ENCODE measurements at places on chromosomes 5 and 9. TPM values are rescaled to one million over a fixed set of nuclear protein-coding genes. Genes with fewer than 3 reads are reported as not detected.

The CBY3 gene
- total RNA-seq, result not detected

The ENTPD8 gene
- 20.7 TPM for total RNA-seq

DNA sequence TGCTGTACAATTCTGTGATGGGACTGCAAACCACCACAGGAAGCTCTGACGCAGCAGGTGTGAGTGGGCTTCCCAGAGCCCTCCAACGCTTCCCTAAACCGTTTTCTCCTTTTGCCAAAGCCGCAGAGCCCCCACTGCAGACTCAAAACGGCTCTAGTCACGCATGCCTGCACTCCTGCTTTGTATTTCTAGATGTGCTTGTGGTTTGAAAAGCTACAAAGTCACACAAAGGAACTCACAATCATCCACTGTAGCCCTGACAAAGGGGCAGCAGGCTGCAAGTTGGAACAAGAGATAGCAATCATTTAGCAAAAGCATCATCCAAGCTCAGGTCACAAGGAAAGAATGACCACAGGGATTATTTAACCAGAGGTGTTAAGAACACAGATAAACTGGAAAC lies 79.3 kb downstream of the PTPN3 start:
- H3K4me1 ChIP-seq, result no peaks in the 10 kb centered on the region
- no peak for DNase-seq
- no peak overlapping the region for H3K27ac ChIP-seq
- H3K4me3 ChIP-seq, result no peak overlapping the region

The DNAJC21 gene
- total RNA-seq, result 12.7 TPM

- H3K27me3 ChIP-seq, result no peaks in the 10 kb centered on the region
- no peak overlapping the region for H3K4me3 ChIP-seq
- H3K4me1 ChIP-seq, result peaks cover 27% of the 10 kb centered on the region
- DNase-seq, result no peak
Observed at GRCh38 chr5:168612996-168613395, 33.8 kb upstream of the PANK3 start.

- H3K4me3 ChIP-seq, result no peak overlapping the region
- H3K36me3 ChIP-seq, result no peaks in the 10 kb centered on the region
Observed at GRCh38 chr5:135396459-135397055, 2.5 kb downstream of the MACROH2A1 start.

The BTNL9 gene
- total RNA-seq, result 96.5 TPM

The KCNN2 gene
- total RNA-seq, result 0.75 TPM

DNA sequence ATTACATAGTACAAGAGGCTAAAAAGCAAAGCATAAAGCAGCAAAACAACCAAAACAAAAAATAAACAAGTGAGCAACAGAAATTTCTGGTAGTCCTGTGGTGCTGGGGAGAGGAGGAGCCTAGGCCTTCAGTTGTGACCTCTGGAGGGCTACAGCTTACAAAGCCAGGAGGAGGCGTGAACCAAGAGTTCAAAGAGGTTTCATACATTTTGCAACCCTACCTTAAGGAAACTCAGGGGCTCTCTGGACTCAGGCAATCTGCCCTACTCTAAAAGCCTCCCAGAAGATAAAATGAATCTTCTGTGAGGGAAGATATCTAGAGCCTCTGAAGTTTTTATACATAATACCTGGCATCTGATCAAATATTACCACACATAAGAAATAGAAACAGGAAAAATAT lies 187.4 kb downstream of the AGTPBP1 start:
- no peak overlapping the region for H3K27ac ChIP-seq
- no peaks in the 10 kb centered on the region for H3K4me1 ChIP-seq
- H3K4me3 ChIP-seq, result no peak overlapping the region

The ARAP3 gene
- 2.7 TPM for total RNA-seq

- peak overlapping the region; percentile 51 for H3K27ac ChIP-seq
- H3K4me1 ChIP-seq, result peaks cover 5% of the 10 kb centered on the region
- DNase-seq, result peak; percentile 77
- H3K36me3 ChIP-seq, result no peaks in the 10 kb centered on the region
Observed at GRCh38 chr9:126471084-126471624, 142.6 kb upstream of the LMX1B start.

DNA sequence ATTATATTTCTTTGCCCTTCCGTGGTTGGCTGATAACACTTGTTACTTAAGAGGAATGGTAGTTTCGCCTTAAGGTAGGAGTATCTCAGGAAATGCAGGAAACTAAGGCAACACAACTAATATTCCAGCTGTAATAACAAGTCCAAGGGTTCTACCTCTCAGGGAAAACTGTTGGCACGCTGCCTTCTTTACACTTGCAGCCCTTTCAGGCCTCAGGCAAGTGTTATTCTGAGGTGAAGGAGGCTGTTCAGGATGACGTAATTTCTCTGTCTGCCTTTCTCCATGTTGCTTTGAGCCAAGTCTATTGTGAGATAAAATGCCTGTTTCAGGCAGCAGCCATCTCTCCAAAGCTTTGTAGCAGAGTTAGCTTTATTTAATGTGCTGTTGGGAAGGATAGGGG lies 38.0 kb downstream of the VCAN start:
- no peak overlapping the region for H3K27ac ChIP-seq
- H3K36me3 ChIP-seq, result no peaks in the 10 kb centered on the region
- no peak for DNase-seq
- no peaks in the 10 kb centered on the region for H3K27me3 ChIP-seq
- no peaks in the 10 kb centered on the region for H3K4me1 ChIP-seq

The PURA gene
- total RNA-seq, result 16.8 TPM

- H3K27me3 ChIP-seq, result no peaks in the 10 kb centered on the region
- no peak overlapping the region for H3K4me3 ChIP-seq
- DNase-seq, result no peak
- H3K4me1 ChIP-seq, result no peaks in the 10 kb centered on the region
- no peaks in the 10 kb centered on the region for H3K36me3 ChIP-seq
- H3K27ac ChIP-seq, result no peak overlapping the region
Observed at GRCh38 chr5:119105971-119106370, 35.1 kb downstream of the DMXL1 start.

The SLC6A18 gene
- total RNA-seq, result not detected

- H3K36me3 ChIP-seq, result no peaks in the 10 kb centered on the region
- H3K4me3 ChIP-seq, result no peak overlapping the region
- H3K4me1 ChIP-seq, result no peaks in the 10 kb centered on the region
- H3K27me3 ChIP-seq, result no peaks in the 10 kb centered on the region
- H3K27ac ChIP-seq, result no peak overlapping the region
- DNase-seq, result no peak
Observed at GRCh38 chr5:102313912-102314311, 17.8 kb upstream of the SLCO4C1 start.

DNA sequence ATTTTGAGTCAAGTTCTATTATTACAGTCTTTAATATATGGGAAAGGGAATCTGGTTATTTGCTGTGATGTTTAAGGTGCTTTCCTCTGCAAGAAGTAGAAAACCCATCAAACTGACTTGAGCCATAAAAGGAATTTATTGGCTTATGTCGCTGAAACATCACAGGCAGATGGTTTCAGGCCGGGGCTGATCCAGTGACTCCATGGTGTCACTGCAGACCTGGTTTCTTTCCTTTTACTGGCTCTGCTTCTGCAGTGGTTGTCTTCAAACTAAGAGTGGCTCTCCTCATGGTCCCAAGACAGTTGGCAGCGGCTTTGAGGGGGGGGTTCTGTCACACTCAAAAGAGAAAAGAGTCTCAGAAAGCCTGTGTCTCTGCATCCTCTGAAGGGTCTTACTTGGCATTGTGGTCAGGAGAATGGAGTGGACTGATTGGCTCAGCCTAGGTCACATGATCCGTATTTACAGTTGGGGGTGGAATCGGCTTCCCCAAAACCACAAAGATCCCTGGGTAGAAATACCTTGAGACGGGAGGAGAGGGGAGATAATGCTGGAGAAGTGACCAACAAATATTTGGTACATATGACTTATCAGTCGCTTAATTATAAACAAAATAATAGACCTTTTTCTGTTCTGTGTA lies 106.3 kb downstream of the DAPK1 start:
- no peaks in the 10 kb centered on the region for H3K27me3 ChIP-seq
- no peak overlapping the region for H3K4me3 ChIP-seq
- H3K4me1 ChIP-seq, result peaks cover 33% of the 10 kb centered on the region
- no peak overlapping the region for H3K27ac ChIP-seq

DNA sequence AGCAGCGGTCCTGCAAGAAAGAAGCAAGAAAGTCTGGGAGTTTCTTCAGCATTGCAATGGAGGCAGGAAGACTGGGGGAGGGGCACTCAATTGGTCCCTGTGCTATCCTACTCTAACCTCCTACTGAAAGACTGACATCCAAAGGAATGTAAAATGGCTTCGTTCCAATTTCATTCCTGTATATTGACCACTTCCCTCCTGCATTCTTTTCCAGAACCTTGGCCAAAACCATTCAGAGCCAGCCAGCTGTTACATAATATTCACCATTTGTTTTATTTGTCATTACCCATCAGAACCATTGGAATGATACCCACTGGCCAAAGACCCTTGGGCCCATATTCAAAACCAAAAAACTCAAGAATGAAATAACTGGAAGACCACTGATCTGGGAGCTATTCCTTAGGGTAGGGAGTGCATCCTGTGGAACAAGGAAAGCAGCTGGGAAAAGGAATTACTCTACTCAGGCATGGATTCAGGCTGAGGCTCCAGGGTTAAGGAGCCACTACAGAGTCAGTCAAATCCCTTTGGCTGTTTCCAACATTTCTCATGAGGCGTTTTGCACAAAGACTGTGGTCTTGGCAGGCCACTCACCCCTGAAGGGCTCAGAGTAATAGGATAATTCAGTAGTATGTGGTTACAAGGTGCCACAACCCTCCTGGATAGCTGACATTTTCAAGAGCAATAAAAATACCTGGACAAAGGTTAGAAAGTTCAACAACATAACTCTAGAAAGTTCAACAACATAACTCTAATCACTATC lies 148.7 kb upstream of the SLC1A3 start:
- H3K4me3 ChIP-seq, result no peak overlapping the region
- DNase-seq, result no peak
- H3K27ac ChIP-seq, result no peak overlapping the region
- H3K4me1 ChIP-seq, result no peaks in the 10 kb centered on the region
- H3K27me3 ChIP-seq, result no peaks in the 10 kb centered on the region

DNA sequence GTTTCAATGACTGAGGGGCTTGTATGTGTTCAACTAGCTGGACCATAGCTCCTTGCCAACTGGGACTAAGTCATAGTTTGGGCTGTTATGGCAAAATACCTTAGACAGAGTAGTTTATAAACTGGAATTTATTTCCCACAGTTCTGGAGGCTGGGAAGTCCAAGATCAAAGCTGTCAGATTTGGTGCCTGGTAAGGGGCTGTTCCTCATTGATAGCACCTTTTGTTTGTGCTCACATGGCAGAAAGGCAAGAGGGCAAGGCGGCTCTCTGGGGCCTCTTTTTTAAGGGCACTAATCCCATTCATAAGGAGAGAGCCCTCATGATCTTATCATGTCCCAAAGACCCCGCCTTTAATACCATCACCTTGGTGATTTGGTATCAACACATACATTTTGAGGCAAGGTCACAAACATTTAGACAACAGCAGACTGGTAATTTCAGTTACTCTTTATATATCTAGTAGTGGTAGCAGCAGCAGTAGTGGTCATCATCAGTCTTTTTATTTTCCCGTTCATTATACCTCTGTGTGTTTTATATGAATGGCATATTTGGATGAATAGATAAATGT lies 477.0 kb downstream of the CCDC171 start:
- H3K4me1 ChIP-seq, result no peaks in the 10 kb centered on the region
- no peak for DNase-seq
- H3K4me3 ChIP-seq, result no peak overlapping the region
- no peaks in the 10 kb centered on the region for H3K27me3 ChIP-seq

The CTNND2 gene
- total RNA-seq, result 1.9 TPM

DNA sequence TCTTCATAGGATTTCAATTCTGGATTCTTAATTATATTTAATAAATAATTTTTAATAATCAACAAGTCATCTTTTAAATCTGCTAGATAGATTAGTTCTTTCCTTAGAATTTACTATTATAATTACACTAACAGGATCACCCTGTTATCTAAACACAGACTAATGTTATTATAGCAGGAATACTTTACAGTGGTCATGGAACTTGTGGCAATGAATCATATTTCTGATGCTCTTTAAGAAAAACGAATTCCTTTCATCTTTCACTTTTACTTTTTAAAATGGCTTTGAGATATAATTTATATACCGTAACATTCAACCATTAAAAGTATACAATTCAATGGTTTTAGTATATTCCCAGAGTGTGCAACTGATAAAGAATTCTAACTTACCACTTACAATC lies 29.7 kb upstream of the CDK5RAP2 start:
- H3K4me1 ChIP-seq, result no peaks in the 10 kb centered on the region
- H3K4me3 ChIP-seq, result no peak overlapping the region
- no peak for DNase-seq
- H3K27ac ChIP-seq, result no peak overlapping the region
- peaks cover 18% of the 10 kb centered on the region for H3K36me3 ChIP-seq

GRCh38 chr9:127862075-127863011 lies 7.9 kb upstream of the ENG start:
- peaks cover 19% of the 10 kb centered on the region for H3K4me1 ChIP-seq
- H3K4me3 ChIP-seq, result no peak overlapping the region
- DNase-seq, result peak; percentile 80
- no peaks in the 10 kb centered on the region for H3K36me3 ChIP-seq

The GRXCR2 gene
- not detected for total RNA-seq

The MYMK gene
- not detected for total RNA-seq

DNA sequence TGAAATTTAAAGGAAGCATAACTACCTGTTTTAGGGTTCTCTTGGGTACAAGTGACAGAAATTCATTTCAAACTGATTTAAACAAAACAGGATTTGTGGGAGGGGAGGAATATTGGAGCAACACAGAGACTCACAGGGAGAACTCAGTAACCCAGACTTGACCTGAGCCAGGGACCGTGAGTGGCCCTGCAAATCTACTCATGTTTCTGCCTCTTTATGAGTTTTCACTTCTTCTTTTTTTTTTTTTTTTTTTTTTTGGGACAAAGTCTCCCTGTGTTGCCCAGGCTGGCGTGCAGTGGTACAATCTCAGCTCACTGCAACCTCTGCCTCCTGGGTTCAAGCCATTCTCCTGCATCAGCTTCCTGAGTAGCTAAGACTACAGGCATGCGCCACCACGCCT lies 405.6 kb upstream of the ZNF608 start:
- DNase-seq, result no peak
- no peak overlapping the region for H3K27ac ChIP-seq
- no peaks in the 10 kb centered on the region for H3K36me3 ChIP-seq
- no peaks in the 10 kb centered on the region for H3K27me3 ChIP-seq
- no peaks in the 10 kb centered on the region for H3K4me1 ChIP-seq

- no peak for DNase-seq
- peak overlapping the region; percentile 76 for H3K27ac ChIP-seq
- peaks cover 43% of the 10 kb centered on the region for H3K4me1 ChIP-seq
- no peaks in the 10 kb centered on the region for H3K27me3 ChIP-seq
- no peak overlapping the region for H3K4me3 ChIP-seq
Observed at GRCh38 chr9:126365780-126366179, 39.2 kb downstream of the MVB12B start.

DNA sequence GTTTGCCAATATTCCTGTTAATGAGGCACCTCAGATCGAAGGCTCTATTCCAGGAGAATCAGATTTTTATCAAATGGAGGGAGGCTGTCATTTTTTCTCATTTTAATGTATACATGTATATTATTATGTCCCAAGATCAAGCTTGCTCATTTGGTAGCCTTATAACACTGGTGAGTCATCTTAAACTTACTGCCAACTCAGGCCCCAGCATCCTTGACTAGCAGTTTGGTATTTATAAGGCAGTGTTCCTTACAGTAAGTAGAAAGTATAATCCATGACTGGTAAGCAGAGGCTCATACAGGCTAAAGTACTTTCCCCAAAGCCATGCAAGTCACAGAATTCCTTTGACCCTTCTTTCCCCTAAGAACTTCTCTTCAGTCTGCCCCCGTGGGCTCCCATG lies 90.7 kb upstream of the NR3C1 start:
- H3K4me1 ChIP-seq, result peaks cover 8% of the 10 kb centered on the region
- no peak overlapping the region for H3K4me3 ChIP-seq
- H3K27ac ChIP-seq, result no peak overlapping the region
- no peaks in the 10 kb centered on the region for H3K36me3 ChIP-seq
